ENCODE measurements at places on chromosomes 6 and 20.

GRCh38 chr6:104162036-104162669, 697.6 kb downstream of the HACE1 start:
- no peak for DNase-seq

- DNase-seq = peak; percentile 26
Measured at GRCh38 chr6:113143206-113143605, 713.9 kb upstream of the MARCKS start.

- DNase-seq = peak; percentile 55
Measured at GRCh38 chr6:151179321-151179720, 60.4 kb upstream of the AKAP12 start.

- DNase-seq = no peak
Measured at GRCh38 chr20:1820138-1821079, 74.8 kb upstream of the SIRPA start.

All from umbilical cord (tissue), 2 donors.